ENCODE measurements at places on chromosomes 12 and 14.
A peak's percentile ranks its signal among the peaks of the same experiment; 100 is the strongest.

- no peak for DNase-seq
Measured at GRCh38 chr14:50882932-50883826, 11.3 kb downstream of the ABHD12B start.

- DNase-seq = no peak
Measured at GRCh38 chr12:71640316-71640715, 23.3 kb downstream of the ZFC3H1 start.

- DNase-seq = peak; percentile 19
Measured at GRCh38 chr12:84874125-84874824, 38.3 kb downstream of the SLC6A15 start.

DNA sequence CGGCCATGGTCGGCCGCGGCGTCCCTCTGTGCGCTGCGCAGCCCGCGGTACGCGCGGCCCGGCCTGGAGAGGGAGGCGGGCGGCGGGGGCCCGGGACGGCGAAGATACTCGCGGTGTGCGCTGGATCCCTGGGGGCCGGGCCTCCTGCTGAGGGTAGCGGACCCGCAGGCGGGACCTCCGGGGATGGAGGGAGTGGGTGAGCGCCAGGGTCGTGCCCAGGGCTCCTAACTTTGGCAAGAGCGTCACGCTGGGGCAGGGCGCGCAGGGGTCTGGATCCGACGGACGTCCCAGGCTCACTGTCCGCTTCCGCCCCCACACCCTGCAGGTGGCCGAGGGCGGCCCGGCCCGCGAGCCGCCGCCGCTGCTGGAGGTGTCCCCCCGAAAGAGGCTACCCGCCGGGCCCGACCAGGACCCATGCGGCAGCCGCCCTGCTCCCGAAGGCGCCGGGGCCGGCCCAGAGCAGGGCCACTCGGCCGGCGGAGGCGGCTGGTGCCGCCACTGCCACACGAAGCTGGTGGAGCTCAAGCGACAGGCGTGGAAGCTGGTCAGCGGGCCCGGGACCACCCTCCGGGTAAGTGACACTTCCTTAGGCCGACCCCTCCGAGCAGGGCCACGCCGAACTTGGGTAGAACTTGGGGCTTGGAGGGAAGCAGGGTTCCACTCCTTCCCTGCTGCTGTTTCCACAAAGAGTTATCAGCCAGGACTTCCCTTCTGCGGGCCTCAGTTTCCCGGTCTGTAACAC, 502 bp downstream of the KIF26A start:
- DNase-seq = no peak

DNA sequence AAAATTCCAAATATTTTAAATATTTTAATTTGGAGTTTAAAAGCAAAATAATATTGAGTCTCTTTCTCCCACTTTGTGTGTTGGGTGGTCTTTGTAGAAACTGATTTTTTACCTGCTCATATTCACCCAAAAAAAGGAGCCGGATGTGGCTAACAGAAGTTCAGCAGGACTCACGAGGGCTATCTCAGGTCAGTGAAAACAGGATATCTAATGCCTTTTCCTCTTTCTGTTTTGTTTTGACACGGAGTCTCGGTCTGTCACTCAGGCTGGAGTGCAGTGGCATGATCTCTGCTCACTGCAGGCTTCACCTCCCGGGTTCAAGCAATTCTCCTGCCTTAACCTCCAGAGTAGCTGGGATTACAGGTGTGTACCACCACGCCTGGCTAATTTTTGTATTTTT, 30.8 kb downstream of the COA8 start:
- peak; percentile 79 for DNase-seq

GRCh38 chr12:71533703-71534102, 94.1 kb downstream of the LGR5 start:
- no peak for DNase-seq

DNA sequence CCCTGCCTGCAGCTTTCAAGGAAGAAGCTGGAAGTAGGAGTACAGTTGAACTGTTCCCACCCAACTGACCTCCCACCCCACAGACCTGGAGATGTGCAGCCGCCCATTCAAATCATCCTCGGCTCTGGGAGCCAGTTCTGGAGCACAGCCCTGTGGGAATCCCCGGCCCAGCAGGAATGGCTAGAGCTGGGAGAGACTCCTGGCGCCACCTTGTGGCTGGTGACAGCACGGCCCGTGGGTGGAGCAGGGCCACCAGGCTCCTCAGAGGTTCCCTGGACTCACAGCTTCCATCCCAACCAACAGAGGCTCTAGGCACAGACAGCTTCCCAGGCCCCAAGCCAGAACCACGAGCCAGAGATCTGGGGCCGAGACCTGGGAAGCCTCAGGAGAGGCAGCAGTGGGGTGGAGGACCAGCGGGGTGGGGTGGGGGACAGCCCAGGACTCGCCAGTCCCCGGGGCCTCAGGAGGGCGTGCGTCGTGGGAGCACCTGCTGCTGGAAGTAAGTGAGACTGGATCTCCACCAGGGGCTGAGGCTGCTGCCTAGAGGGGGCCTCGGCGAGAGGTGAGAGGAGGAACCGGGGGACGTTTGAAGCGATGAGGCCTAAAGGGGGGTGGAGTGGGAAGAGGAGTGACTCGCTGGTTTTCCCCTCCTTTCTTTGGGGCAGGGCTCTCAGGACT, 43.4 kb downstream of the RNF34 start:
- peak; percentile 92 for DNase-seq

DNA sequence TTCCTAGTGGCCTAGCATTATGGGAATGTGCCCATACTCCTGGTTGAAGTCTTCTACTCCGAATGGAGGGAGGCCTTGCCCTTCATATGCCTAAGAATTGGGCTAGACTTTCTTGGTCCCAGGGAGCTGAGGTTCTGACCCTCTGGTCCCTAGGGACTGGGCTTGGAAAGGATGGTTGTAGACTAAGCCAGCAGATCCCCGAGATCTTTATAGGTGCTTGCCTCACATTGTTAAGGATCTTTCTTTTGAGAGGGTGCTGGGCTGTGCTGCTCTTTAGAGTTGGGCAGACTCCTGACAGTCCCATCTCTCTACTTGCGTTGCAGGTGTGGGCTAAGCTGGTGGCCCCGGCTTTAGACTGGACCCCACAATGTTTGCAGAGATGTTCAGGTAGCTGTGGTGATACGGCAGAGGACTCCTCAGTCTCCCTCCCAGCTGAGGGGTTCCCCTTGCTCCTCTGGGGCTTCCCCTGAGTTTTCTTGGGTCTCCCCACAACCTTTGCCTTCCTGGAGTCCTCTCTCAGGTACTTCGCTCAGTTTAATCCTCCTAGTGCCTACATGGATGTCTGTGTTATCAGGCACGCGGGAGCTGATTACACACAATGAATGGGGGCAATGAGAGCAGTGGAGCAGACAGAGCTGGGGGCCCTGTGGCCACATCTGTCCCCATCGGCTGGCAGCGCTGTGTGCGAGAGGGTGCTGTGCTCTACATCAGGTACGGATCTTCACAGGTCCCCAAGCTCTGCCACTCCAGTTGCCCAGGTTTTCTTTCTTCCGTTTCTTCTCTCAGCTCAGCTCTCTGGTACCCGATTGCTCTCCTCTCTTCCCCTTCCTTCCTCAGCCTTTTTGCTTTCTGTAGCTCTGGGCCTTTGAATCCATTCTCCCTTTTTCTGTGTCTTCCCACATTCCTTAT, 1.3 kb downstream of the MBD6 start:
- peak; percentile 54 for DNase-seq
